ENCODE measurements at places on chromosomes 7 and 10.

DNA sequence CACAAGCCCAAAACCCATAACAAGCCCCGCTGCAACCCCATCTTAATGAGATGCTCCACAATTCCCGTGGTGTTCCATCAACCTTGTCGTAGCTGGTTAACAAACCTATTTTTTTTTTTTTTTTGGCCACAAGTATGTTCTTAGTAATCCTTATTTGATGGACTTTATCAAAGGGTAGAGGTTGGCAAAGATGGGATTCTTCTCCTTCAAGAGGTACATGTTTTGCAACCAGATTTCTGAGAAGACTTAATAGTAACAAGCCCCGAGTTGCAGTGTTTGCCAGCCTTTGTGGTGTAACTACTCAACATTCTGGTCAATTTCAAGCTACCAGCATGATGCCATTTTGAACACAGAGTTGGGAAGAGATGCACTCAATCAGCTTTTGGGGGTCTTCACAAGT lies 181.7 kb downstream of the NRP1 start:
- no peak for DNase-seq

GRCh38 chr10:33046792-33047191 lies 88.8 kb upstream of the ITGB1 start:
- DNase-seq = no peak

- no peak for DNase-seq
Observed at GRCh38 chr7:36306222-36306621, 83.4 kb upstream of the ANLN start.

GRCh38 chr10:71767420-71768035 lies 5.8 kb downstream of the VSIR start:
- DNase-seq = no peak

GRCh38 chr10:124119946-124120345 lies 26.5 kb upstream of the CHST15 start:
- DNase-seq = no peak

DNA sequence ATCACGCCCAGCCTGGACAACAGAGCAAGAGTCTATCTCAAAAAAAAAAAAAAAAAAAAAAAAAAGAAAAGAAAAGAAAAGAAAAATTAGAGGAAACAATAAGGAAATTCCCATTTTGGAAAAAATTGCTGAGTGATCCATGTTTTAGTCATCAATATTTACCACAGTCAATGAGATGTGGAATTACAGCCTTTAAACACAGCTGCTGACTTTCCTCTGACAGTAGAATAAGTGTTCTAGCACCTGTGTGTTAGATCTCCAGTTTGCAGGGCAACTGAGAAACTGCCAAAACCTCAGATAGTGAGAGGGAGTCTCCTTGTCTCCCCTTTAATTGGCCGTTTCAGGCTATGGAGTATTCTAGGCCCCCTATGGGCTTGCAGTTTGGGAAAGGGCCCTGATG lies 520.1 kb downstream of the KCNMA1 start:
- DNase-seq = no peak

GRCh38 chr10:78341953-78342614 lies 308.4 kb downstream of the RPS24 start:
- DNase-seq = no peak

DNA sequence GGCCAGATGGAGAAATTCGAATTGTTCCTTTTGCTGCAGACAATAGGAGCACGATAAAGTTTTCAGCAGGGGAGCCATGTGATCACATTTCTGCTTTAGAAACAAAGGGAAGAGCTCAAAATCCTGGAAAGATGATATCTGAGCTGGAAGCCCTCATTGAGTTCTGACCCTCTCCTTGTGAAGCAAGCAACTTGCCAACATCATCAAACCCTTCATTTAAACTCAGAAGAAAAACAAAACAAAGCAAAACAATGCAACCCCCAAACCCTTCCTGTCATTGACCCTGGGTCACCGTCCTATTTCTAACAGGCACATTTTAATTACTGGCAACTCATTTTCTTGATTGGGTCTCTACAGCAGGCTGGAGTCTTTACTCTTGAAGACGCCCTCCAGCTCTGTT lies 198.3 kb upstream of the ZNF32 start:
- DNase-seq = no peak

GRCh38 chr10:24374134-24374915 lies 165.4 kb downstream of the KIAA1217 start:
- DNase-seq = no peak

Measured in stimulated activated CD8-positive, alpha-beta memory T cell treated with anti-CD3 and anti-CD28 coated beads, Interleukin-15, amount 100 ng/mL, for 4 hours (primary cell).